ENCODE measurements at places on chromosomes 16 and 17.

DNA sequence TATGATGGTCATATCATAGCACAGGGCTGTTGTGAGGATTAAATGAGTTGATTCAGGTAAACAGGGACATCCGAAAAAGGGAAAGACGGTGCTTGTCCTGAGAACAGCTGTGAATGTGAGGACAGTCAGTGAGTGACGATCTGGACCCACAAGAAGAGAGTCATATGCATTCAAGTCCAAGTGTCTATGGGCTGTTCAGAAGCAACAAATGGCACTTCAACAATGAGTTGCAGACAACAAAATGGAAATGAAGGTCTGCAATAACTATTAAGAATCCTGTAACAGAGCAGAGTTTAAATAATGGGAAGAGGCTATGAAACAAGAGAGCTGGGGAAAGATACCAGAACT lies 100.3 kb downstream of the ADCY9 start:
- no peak for DNase-seq

GRCh38 chr16:48574766-48575165 lies 35.2 kb downstream of the N4BP1 start:
- DNase-seq = no peak

DNA sequence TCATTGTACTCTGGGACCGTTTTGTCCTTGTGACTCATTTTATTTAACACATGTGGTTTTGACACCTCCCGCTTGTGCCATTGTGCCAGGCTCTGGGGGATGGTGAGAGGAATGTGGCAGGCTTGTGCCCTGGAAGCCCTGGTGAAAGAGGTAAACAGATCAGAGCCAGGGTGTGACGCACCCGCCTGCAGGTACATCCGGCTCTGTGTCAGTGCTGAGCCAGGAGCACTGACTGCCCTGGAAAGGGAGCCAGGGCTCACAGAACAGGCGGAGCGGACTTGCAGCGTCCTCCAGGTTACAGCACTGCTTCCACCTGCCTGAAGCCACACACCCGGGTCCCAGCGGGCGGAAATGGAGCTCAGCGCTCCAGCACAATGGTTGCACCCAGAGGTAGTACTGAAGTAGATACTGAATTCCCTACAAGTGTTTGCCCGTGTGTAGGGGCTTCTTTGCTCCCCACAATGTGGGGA lies 30.6 kb downstream of the CDRT15 start:
- DNase-seq = peak; percentile 89

GRCh38 chr16:53924331-53925106 lies 220.6 kb downstream of the FTO start:
- DNase-seq = no peak

GRCh38 chr16:86680661-86681030 lies 102.3 kb downstream of the FOXL1 start:
- DNase-seq = peak; percentile 21

GRCh38 chr17:17070931-17071330 lies 28.7 kb downstream of the MPRIP start:
- DNase-seq = no peak

DNA sequence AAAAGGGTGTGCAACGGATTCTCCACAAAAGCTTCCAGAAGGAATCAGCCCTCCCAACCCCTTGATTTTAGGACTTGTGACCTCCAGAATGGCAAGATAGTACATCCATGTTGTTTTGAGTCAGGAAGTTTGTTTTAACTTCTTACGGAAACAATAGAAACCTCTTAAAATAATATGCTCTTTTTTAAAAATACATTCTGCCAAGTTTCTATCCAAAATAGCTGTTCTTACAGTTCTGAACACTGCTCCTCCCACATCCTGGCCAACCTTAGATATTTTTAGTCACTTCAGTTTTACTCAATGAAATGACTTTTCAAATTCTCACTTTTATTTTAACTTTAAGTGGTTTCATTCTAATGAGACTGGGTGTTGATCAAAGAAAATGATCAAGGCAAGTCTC lies 156.4 kb downstream of the ZNF18 start:
- DNase-seq = no peak

DNA sequence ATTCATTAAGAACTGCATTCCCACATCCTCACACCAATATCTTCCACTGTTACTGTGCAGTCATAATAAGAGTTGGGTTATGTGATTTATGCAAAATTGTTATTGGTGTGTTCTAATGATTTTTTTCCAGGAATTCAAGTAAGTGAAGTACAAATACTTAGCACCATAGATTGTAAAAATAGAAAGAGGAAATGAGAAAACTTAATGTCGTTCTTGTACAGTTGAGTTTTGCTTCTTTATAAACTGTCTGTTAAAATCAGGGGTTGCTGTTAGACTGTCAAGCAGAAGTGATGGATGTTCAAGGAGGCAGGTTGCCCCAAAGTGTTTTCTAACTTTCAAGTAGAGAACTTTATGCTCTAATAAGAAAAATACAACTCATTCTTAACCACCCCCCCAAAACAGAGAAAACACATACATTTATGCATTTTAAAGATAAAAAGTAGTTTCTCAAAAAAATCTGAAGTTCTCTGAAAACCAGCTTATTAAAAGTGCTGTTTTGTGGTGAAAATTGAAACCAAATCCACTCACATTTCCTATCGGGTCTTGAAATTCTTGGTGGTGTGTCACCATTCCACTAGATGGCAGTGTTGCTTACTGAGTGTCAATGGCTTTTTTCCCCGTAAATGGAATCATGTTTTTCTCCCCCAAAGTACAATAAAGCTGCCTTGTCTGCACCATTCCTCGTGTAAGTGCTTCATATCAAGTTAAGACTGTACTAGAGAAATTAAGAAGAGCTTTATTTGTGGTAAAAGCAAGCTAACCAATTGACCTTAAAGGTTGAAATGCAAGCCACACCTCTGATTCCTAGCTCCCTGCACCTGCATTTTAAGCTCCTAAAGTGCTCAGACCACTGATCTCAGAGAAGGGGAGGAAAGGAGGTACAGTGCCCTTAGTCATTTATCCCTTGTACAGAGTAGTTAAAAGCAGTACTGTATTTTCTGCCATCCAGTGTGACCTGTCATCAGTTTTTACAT lies 4.7 kb upstream of the IGSF6 start:
- peak; percentile 72 for DNase-seq

DNA sequence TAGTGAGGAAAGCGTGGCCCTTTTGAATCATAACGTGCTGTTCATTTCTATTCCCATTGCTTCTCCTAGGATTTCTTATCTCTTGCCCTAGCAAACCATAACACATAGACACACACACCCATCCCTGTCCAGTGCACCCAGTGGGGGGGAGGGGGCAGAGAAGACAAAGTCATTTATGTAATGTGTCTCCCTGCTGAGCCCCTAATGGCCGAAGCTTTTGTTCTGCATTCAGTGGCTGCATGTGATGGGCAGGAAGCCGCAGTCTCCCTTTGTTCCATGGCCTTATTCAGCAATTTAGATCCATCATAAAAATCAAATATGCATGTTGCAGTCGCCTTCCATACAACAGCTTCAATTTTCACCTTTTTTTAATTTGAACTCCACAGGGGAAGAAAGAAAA lies 325.4 kb downstream of the ZFHX3 start:
- DNase-seq = no peak

DNA sequence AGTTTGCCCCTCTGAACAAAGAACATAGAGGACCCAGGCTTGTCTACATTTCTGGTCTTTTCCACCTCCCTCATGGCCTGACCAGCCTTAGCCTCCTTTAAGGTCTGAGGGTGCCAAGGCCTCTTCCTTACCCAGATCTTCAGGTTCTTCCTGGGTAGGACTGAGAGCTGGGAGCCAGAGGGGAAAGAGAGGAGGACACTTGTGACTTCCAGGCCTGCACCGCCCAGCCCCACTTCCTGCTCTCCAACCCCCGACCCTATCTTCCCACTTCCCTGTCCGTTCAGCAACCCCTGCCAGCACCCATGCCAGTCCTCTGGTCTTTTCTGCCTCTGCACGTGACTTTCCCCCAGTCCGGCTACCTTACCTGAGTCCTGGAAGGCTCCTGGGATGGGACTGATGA lies 534 bp downstream of the PRSS36 start:
- no peak for DNase-seq

GRCh38 chr17:50889528-50890118 lies 23.5 kb upstream of the TOB1 start:
- no peak for DNase-seq

DNA sequence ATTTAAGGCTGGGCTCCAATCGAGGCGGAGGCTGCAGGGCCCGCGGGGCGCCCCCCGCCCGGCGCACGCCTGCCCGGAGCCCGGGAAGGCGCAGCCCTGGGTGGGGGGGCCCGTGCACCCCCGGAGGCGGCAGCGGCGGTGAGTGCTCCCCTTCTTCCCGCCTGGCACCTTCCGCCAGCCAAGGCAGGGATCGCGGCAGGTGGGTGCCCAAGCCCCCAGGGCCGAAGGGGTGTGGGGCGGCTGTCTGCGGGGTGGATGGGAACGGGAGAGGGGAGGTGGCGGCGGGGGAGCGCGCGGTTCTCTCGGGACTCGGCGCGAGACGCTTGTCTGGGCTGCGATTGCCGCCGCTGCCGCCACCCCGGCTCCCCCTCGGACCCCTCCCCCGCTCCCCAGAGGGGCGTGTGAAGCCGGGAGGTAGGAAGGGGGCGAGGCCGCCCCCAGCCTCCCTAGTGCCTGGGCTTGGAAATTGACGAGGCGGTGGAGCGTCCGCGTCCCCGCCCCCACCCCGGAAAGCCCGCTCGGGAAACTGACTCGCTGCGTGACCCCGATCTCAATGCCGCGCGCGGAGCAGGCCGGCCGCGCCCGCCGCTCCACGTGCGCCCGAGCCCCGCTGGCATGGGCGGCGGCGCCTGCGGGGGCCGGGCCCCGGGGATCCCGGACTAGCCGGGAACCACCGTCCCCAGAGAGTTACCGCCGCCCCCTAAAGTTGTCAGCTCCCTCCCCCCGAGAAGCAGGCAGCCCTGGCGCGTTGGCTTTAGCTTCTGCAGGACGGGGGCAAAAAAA lies 231.5 kb downstream of the MRTFB start:
- DNase-seq = peak; percentile 60

GRCh38 chr17:63563339-63563738 lies 13.1 kb downstream of the DCAF7 start:
- no peak for DNase-seq

DNA sequence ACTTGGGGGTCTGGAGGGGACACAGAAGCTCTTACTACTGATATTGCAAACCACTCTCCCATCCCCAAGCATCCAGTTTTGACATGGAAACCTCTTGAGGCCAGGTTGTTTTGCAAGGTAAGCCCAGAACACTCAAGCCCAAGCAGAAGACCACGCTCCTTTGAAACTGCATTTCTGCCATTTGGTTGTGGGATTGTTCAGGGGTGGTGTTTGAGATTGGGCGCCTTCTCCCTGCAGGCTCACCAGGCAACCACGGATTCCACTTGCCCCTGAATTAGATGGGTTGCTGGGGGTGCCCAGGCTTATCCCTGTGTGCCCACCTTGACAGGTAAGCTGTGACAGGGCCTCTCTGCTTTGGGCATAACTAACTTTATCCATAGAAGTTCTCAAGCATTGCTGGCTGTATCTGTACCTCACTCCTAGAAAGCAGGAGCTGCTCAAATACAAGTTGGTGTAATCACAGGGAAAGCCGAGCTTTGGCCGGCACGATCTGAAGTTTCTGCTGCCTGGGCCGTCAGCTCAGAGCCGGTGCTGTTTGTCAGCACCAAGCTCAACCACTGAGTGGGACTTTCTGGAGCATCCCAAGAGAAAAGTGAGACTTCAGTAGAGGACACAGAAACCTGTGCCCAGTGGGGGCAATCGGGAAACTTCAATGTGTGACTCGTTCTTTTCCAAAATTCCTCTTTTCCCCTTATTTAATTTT lies 93.6 kb downstream of the CYLD start:
- peak; percentile 33 for DNase-seq

DNA sequence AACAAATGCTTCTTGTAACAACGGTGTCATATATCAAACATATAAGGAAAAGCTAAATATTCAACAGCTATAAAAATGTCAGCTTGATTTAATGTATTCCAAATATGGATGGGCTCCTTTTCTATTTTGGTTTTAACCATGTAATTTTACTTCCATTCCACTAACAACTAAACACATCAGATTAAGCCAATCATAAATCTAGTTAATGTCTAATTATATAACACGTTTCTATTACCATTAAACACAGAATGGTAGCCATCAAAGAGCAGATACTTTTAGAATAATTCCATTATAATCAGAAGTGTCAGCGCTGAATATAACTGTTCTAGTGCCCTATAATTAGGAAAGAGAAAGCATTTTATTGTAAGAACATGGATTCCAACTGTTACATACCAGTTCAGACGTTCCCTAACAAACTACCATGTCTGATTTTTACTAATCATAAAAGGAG lies 10.0 kb downstream of the CMC2 start:
- no peak for DNase-seq

DNA sequence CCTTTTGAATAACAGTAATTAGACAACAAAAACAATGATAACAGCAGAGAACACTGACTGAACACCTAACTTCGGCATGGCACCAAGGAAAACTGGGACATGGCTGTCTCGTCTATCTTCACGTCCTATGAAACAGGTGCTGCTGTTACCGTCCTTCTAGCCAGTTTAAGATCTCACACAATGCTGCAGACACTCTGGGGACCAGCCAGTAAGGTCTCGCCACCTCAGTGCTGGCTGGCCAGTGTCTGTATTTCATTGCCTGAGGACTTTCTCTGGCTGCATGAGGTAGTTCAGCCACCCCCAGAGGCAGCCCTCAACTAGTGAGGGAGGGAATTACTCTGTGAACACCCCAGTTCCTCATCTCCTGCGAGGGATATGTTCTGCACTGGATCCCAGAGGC lies 57.6 kb downstream of the AMFR start:
- DNase-seq = no peak

DNA sequence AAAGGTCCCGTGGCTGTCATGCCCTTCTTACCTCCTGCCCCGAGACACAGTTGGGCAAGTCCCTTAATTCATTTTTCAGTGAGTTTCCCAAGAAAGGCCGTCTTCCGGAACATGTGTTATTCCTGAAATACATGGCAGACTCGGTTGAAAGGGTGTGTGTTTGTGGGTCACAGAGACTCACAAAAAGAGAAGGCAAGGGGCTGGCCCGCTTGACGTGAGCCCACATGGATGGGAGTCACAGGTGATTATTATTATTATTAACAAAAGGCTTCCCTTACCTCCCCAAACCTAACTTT lies 34.1 kb upstream of the CCR7 start:
- no peak for DNase-seq

DNA sequence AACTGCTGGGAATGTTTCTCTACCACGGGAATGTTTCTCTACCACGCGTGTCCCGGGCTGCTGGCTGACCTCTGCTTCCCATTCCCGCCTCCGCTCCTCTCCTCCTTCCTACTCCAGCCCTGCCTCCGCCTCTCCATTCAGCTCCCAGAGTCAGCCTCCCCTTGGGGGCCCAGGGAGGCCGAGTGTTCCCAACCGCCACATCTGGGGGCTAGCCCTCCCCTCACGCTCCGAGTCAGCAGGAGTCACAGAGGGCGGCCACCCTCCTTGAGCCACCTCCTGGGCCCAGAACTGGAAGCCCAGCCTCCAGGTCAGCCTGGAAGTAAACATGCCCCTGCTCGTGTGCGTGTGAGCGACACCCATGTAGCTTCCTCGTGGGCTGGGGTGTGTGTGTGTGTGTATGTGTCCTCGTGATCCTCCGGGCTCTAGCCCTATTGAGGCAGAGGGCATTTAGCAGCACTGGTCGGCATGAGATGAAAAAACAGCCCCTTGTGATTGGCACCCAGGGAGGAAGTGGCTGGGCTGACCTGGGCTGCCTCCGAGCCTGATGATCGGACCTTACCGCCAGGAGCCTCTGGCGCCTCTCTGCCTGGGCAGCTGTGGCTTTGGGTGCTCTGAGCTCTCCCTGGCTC lies 7.3 kb downstream of the CYGB start:
- peak; percentile 26 for DNase-seq
